Activated CD4-positive, alpha-beta T cell treated with anti-CD3 and anti-CD28 coated beads, Interleukin-2, amount 50 U/mL, for 48 hours (primary cell): ENCODE measurements at places on chromosomes 1 and 21.

GRCh38 chr1:161250829-161251228 is 7.7 kb upstream of the PCP4L1 start:
- no peak for DNase-seq

- DNase-seq: no peak
These were observed 9.0 kb downstream of the ADORA1 start for GRCh38 chr1:203136409-203137042.

DNA sequence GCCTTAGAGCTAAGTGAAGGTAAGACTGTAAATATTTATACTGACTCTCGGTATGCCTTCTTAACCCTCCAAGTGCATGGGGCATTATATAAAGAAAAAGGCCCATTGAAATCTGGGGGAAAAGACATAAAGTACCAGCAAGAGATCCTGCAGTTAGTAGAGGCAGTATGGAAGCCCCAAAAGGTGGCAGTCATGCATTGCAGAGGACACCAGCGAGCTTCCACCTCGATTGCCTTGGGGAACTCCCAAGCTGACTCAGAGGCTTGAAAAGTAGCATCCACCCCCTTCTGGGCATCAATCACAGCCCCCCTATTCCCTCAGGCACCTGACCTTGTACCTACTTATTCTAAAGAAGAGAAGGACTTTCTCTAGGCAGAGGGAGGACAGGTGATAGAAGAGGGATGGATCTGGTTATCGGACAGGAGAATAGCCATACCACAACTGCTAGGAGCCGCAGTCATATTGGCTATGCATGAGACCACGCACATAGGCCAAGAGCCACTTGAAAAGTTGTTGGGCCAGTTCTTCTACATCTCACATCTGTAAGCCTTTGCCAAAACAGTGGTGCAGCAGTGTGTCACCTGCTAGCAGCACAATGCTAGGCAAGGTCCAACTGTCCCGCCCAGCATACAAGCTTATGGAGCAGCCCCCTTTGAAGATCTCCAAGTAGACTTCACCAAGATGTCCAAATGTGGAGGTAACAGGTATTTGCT is 19.4 kb downstream of the PLA2G2F start:
- DNase-seq: peak; percentile 34

DNA sequence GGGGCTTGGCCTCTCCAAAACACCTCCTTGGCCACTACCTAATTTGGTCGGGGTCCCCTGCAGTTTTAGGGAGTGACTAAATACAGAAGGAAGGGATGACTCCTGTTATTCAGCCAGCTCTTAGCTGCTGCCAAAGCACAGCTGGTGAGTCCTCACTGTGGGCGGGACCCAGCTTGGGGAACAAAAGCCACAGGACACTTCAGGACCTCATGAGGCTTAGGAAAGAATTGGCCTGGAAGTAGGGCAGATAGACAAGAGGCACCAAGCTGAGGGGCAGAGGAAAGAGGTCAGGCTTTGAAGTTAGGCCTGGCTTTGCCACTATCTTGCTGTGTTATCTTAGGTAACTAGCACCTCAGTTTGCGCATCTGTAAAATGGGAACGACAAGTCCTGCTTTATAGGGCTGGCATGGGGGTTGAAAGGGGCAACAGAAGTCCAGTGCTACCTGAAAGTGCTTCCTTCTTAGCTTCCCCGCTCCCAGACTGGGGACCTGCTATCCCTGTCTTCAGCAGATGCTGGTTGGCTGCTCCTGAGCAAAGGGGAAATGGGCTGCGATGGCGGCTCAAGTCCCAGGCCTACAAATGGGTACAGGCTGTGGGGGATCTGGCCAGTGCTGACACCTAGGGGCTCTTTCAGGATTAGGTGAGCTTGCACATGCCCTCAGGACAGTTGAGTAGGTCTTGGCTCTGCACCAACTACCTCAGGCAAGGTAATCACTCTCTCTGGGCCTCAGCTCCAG is 15.7 kb downstream of the IFI6 start:
- no peak for DNase-seq

DNA sequence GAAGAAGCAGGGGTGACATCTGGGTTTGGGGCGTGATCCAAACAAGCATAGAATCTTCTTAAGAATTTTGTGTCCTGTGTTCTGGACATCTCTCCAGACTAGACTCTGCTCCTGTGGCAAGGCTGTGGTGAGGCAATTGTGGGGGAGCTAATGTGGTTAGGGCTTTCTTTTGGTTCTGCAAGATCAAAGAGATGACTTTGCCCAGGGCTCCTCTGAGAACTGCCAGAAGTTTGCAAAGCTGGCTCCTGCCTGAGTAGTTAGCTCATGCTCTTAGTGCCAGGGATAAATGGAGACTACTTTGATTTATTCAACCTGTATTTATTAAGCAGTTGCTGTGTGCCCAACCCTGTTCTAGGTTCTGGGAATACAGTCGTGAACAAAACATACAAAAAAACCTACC is 34.0 kb upstream of the CRNN start:
- DNase-seq: no peak

- DNase-seq: no peak
These were observed 39.7 kb downstream of the NKAIN1 start for GRCh38 chr1:31199949-31200348.

GRCh38 chr1:22290611-22291010 is 147.7 kb upstream of the WNT4 start:
- DNase-seq: no peak

DNA sequence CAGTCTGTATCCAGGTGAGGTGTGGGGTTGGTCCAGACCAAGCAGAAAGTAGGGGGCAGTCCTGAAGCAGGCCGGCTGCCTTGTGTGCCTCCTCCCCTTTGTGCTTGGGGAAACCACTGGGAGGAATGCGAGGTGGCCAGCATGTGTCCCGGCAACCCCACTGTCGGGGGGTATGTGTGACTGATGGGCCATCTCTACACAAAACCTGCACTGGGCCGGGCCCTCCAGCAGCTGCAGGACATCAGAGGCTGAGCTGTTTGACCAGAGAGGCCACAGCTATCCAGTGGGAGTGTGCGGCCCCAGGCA is 33.3 kb downstream of the TMEM51 start:
- no peak for DNase-seq

GRCh38 chr1:89945852-89946476 is 48.9 kb upstream of the ZNF326 start:
- no peak for DNase-seq

- no peak for DNase-seq
These were observed 32.9 kb upstream of the AGPAT3 start for GRCh38 chr21:43832158-43832550.

DNA sequence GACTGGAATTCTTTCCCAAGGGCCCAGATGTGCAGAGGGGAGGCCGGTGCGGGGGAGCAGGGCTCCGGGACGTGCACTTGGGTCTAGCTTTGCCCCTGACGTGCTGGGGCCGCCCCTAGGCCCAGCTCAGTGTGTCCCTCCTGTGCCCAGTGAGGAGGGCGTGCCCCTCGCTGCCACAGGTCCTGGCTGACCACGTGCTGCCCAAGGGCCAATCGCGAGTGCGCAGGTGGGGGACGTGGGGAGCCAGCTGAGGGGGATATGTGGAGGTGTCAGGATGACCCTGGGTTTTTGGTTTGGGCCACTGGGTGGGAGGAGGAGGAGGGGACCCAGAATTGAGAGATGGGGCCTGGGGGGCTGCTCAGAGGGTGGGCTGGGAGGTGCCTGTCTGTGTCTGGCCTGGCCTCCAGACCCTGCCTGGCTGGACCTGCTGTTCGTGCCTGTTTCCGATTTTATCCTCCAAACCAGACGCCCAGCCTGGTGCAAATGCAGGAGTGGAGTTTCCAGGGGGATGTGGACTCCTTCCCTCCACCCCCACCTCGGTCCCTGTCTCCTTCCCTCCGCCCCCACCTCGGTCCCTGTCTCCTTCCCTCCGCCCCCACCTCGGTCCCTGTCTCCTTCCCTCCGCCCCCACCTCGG is 6.1 kb upstream of the RNF223 start:
- peak; percentile 43 for DNase-seq

DNA sequence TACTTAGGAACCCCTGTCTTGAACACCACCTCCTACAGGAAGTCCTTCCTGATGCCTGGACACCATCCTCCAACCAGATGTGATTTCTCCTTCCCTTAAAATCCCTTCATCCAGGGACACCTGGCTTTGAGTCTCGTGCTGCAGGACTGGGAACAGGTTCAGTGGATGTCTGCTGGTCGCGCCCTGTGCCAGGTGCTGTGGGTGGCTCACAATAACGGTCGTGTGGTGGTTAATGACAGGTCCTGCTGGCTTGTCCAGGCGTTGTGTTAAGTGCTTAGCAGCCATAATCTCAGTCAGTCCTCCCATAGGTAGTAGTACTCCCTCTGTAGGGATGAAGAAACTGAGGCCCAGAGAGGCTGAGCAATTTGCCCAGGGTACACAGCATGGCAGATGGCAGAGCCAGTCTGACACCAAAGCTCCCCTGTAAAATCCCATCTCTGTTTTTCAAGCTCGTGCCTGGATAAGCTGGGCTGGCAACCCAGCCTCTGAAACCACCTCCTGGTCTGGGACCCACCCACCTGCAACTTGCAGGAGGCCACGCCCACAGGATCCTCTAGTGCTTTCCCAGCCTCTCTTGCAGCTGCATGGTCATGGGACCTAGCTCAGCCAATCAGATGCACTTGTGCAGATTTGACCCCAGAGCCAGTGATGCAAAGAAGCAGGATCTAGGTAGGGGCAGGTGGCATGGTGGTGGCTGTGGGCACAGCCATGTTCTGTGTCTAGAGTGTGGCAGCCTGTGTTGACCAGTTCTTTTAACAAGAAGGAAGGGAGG is 106.0 kb upstream of the IFFO2 start:
- DNase-seq: no peak

DNA sequence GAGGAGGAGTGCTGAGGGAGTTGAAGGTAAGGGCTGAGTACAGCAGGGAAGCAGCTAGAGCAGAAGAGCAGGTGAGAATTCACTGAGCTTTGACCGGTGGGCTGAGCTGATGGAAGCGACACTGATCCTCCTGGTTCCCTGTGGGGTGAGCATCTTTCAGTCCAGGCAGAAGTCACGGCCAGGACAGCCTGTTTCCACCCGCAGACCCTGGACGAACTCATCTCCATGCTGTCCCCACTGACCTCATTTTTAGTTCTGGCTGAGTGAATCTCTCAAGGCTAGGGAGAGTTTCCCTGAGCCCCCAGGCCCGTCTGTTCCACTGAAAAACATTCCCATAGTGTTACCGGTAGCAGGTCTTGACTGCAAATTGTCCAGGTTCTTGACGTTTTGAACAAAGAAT is 31.5 kb downstream of the FAM163A start:
- DNase-seq: no peak

DNA sequence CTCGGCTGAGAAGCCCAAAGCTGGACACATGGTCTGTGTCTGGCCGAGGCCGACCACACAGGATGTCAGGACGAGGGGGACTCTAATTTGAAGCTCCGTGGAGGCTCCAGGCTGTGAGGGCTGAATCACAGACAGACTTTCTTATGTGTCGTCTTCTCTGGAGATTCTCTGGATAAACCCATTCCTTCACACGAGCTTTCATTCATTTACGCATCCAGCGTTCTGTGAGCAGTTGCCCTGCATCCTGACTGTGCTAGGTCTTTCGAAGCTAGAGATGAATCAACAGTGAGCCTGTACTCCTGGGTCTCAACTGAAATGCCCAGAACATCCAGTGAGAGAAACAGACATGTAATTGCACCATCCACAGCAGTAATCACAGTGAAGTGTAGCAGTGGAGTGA is 49.6 kb downstream of the ECE1 start:
- no peak for DNase-seq

GRCh38 chr1:79741720-79742421 is 735.3 kb upstream of the ADGRL4 start:
- no peak for DNase-seq

GRCh38 chr21:46151261-46151988 is 4.0 kb downstream of the FTCD start:
- no peak for DNase-seq

- no peak for DNase-seq
These were observed 3.7 kb upstream of the SDC3 start for GRCh38 chr1:30912224-30912623.

DNA sequence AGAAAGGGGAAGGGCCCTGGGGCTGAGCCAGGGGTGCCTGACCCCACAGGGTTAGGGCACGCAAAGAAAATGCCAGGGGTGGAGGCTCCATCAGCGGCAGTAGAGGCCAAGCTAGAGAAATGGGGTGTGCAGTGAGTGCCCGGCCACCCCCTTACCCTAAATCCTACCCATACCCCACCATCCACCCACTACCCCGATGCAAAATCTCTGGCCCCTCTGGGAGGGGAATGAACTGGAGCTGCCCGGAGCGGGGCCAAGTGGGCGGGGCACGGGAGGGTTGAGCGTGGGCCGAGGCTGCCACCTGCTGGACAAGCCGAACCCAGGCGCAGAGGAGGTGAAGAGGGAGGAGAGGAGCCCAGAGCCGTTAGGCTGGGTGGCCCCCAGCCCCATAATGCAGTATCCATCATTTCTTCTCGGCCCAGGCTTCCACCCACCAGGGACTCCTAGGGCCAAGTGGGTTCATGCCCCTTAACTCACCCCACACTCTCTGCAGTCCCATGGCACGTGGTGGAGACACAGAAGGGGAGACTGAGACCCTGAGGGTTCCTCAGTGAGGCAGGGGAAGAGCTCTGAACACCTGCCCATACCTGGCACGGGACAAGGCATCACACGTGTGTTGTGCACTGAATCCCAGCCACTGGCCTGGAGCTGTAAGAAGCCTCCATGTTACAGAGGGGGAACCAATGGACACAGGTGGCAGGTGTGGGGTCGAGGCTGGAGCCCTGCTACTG is 1.4 kb upstream of the C1QC start:
- peak; percentile 81 for DNase-seq

DNA sequence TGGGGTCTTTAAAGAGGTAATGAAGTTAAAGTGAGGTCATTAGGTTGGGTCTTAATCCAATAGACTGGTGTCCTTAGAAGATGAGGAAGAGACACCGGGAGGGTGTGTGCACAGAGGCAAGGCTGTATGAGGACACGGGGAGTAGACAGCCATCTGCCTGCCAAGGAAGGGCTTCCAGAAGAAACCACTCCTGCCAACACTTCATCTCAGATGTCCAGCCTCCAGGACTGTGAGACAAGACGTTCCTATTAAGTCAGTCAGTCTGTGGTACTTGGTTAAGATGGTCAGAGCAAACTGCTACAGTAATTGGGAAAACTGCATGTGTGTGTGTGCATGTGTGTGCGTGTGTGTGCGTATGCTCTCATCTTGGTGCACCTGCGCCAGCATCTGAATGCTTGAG is 77.1 kb downstream of the RYR2 start:
- DNase-seq: no peak

DNA sequence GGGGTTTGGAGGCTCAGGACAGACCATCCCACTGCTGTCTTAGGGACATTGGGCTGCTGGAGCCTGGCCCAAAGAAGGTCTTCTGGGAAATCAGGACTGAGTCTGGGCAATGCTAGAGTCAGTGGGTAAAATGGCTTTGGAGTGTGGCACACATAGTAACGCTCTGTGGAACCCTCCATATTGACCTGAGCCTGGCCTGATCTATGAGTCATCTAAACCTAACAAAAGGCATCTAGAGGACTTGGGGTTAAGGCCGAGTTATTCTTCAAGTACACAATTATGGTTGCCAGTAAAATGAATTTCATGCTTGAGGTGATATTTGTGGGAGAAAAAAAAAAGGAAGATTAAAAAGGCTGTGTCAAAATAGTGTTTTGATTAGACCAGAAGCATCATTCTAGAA is 77.7 kb downstream of the ST6GALNAC5 start:
- no peak for DNase-seq
